ENCODE measurements at places on chromosomes 11 and 22.

GRCh38 chr11:120068114-120068573 lies 69.8 kb downstream of the TRIM29 start:
- DNase-seq, result no peak

DNA sequence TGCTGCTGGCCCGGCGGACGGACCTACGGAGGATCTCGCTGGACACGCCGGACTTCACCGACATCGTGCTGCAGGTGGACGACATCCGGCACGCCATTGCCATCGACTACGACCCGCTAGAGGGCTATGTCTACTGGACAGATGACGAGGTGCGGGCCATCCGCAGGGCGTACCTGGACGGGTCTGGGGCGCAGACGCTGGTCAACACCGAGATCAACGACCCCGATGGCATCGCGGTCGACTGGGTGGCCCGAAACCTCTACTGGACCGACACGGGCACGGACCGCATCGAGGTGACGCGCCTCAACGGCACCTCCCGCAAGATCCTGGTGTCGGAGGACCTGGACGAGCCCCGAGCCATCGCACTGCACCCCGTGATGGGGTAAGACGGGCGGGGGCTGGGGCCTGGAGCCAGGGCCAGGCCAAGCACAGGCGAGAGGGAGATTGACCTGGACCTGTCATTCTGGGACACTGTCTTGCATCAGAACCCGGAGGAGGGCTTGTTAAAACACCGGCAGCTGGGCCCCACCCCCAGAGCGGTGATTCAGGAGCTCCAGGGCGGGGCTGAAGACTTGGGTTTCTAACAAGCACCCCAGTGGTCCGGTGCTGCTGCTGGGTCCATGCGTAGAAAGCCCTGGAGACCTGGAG lies 74.1 kb downstream of the LRP5 start:
- no peak for DNase-seq

GRCh38 chr22:48045369-48045768 lies 1282.9 kb downstream of the TBC1D22A start:
- no peak for DNase-seq

- no peak for DNase-seq
Observed at GRCh38 chr22:34255042-34255441, 334.8 kb upstream of the LARGE1 start.

DNA sequence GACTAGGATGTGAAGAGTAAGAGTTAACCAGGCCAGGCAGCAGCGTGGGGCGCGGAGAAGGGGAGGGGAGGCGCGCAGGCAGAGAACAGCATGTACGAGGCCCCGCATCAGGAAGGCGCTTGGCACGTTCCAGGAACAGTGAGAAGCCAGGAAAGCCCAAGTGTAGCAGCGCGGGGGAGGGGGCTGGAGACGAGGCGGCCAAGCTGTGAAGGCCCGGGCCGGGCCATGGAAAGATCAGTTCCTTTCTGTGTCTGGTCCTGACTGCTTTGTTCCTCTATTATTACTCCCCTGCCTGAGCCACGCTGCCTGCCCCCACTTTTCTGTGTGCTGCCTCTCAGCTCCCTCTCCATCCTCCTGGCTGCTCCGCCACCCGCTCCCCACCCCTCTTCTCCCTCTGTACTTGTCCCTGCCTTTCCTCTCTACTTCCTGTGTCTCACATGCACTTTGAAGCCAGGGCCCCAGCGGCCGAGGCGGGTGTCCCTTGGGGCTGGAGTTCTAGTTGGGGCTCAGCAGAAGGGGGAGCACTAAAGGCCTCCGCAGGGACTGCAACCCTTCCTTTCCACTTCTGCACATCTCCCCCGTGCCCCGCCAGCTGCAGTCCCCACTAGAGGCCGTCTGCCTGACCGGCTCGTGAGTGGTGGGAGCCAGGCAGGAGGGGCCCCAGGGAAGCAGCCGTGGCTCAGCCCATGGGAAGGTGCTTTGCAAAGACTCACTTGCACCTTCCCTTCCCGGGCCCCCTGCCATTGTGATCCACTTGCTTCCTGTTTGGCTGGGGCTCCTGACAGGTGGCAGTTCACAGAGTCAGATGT lies 63.7 kb downstream of the PRDM11 start:
- DNase-seq, result no peak

DNA sequence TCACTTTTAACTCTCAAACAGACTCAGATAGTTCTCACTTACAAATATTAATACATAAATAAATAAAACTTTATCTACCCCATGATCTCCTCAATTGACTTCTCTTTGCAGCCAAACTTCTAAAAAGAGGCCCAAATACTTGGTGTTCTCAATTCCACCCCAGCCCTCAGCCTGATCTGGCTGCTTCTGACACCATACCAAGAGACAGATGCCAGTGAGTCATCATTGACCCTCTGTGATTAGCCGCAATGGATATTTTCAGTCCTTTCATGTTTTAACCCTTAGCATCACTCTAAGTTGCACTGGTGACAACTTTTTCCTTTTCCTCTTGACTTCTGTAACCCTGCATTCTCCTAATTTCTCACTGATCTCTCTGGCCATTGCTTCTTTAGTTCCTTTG lies 184.1 kb upstream of the ARHGAP20 start:
- no peak for DNase-seq

DNA sequence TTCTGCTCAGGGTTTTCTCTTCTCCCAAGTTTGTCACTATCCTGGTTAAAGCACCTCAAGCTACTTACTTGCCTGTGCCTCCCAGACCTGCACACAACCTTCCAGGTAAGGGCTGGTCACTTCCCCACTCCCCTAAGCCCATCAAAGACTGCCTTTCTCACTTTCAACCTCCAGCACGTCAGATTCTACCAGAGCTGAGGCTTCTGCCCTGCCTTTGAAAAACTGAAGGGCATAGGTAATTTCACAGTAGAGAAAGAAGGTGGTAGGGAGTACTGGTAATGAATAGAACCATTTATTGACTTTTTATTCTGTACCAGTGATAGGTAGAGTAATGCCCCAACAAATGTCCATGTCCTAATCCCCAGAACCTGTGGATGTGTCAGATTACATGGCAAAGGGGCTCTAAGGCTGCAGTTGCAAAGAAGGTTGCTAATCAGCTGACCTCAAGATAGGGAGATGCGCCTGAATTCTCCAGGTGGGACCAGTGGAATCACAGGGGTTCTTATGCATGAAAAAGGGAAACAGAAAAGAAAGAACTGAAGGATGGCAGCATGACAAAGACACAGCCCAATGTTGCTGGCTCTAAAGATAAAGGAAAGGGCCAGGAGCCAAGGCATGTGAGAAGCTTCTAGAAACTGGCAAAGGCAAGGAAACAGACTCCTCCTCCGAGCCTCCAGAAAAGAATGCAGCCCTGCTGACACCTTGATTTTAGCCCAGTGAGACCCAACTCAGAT lies 89.0 kb downstream of the SLC1A2 start:
- DNase-seq, result no peak

DNA sequence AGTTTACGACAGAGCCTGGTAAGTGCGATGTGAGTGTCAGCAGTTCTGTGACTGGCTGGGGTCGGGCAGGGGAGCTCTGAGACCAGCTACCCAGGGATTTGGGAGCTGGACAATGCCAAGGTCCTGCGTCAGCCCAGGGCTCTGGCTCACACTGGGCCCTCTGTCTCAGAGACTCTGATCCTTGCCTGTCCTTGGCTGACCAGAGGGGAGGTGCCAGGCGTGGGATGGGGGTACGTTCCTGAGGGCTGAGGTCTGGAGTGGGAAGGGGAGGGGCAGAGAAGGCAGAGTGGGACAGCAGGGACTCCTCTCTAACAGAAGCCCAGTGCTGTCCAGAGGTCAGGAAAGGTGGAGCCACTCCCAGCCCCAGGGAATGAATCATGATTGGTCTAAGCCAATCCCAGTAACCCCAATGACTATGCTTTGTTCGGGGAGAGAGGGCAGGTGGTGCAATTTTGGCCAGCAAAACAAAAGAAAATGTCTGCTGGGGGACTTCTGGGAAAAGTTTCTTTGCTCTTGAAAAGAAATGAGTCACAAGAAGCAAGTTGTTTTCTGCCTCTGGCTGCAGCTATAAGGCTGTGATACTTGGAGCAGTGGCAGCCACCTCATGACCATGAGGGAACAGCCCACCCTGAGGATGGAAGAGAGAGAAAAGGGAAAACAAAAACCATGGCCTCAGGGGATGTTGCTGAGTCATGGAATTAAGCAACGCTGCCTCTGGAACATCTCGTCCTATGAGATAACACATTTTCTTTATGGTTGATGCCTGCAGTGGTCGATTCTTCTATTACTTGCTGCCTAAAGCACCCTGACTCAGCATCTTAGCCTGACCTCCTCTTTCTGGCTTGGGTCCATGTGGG lies 108.3 kb downstream of the CHST1 start:
- no peak for DNase-seq

DNA sequence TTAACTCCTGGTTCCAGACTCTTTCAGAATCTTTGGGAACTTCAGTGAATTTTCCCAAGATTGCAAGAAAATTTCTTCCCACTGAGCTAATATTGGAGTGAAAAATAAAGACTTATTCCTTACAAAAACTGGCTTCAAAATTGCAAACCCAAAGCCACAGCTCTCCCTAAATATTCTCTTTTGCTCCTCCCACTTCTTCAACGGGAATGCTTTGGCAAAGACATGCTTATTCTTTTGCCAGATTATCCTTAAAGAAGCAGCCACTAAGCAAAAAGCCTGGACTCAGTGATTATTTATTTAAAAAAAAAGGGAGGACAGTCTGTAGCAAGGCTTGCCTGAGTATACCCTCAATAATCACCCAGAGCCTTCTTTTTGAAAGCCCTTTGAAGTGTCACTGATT lies 902.4 kb upstream of the CCDC90B start:
- no peak for DNase-seq

DNA sequence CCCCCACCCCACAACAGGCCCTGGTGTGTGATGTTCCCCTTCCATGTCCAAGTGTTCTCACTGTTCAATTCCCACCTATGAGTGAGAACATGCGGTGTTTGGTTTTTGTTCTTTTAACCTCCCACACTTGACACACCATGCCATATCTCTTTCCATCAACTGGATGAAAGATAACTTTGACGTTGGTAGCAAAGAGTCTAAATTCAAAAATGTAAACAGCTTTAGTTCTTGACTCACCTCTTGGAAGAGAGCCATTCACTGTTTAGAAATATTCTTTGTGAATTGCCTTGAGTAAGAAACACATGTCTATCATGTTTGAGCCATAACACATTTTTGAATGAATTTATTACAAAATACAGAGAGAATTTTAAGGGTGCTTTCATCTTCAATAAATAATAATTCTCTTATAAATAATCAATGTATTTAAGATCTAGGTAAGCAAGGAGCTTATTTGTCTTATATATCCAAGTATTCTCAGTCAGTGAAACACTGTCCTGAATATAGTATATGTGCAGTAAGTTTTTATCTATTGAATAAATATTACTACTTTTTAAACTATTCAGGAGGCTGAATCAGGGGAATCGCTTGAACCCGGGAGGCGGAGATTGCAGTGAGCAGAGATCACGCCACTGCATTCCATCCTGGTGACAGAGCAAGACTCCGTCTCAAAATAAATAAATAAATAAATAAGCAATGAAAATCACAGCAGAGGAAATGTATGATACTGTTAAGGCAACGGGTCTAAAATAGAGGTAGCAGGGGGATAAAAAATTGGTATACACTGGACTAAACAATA lies 6.7 kb downstream of the CARD18 start:
- DNase-seq, result no peak

- DNase-seq, result no peak
Observed at GRCh38 chr11:6733326-6734275, 38.2 kb downstream of the OR2AG2 start.
